A549 treated with dexamethasone at 1 μM for 4 hours (cell line): ENCODE measurements at places on chromosomes 1 and 21. TPM values are rescaled to one million over a fixed set of nuclear protein-coding genes. Genes with fewer than 3 reads are reported as not detected.

Gene SHE
- 0.10 to 0.19 TPM (median 0.17 TPM) in 5 replicates for total RNA-seq

Gene CLCNKA
- 0.04 to 0.07 TPM (median 0.05 TPM) in 4 of 5 replicates, not detected in the other for total RNA-seq

Gene SDF4
- 92.5 to 135 TPM (median 132 TPM) in 5 replicates for total RNA-seq

Gene KCNJ10
- total RNA-seq, result not detected in 5 replicates

Gene AMY1A
- total RNA-seq, result not detected in 5 replicates

Gene FCMR
- 5.0 to 6.0 TPM (median 5.3 TPM) in 5 replicates for total RNA-seq

Gene TP53BP2
- 27.6 to 33.9 TPM (median 32.9 TPM) in 5 replicates for total RNA-seq

Gene GBP4
- total RNA-seq, result 0.01 TPM in 1 of 5 replicates, not detected in the others

Gene WDR64
- not detected in 5 replicates for total RNA-seq

Gene CSTB
- total RNA-seq, result 83.6 to 96.7 TPM (median 86.2 TPM) in 5 replicates

Gene MCL1
- 243 to 346 TPM (median 312 TPM) in 5 replicates for total RNA-seq

Gene CELA3A
- total RNA-seq, result not detected in 5 replicates

Gene CRP
- total RNA-seq, result not detected in 5 replicates

Gene PTGFRN
- total RNA-seq, result 13.8 to 15.7 TPM (median 14.5 TPM) in 5 replicates

Gene OR2L5
- total RNA-seq, result not detected in 5 replicates

Gene LCE2A
- not detected in 5 replicates for total RNA-seq

Gene SLC1A7
- 0.04 TPM in 1 of 5 replicates, not detected in the others for total RNA-seq

Gene OR2T2
- total RNA-seq, result not detected in 5 replicates

Gene S100A14
- 0.21 to 0.50 TPM (median 0.35 TPM) in 5 replicates for total RNA-seq

Gene CLEC20A
- not detected in 5 replicates for total RNA-seq

Gene AGMAT
- total RNA-seq, result 5.2 to 8.2 TPM (median 7.7 TPM) in 5 replicates

Gene NUDC
- 130 to 158 TPM (median 144 TPM) in 5 replicates for total RNA-seq

Gene KCNA3
- not detected in 5 replicates for total RNA-seq

Gene CSMD2
- total RNA-seq, result 0.02 to 0.03 TPM (median 0.02 TPM) in 3 of 5 replicates, not detected in the others

Gene KRTAP13-2
- 0.09 TPM in 1 of 5 replicates, not detected in the others for total RNA-seq

Gene HEATR1
- 20.0 to 32.2 TPM (median 28.5 TPM) in 5 replicates for total RNA-seq

Gene PTGER3
- total RNA-seq, result 0.02 TPM in 1 of 5 replicates, not detected in the others

Gene ZNF593OS
- 0.10 to 0.70 TPM in 2 of 5 replicates, not detected in the others for total RNA-seq

Gene MINDY1
- 2.5 to 3.9 TPM (median 3.3 TPM) in 5 replicates for total RNA-seq

Gene SPRR1A
- total RNA-seq, result not detected in 5 replicates

Gene DIRAS3
- 0.63 to 1.3 TPM (median 1.1 TPM) in 5 replicates for total RNA-seq

Gene HHIPL2
- 9.2 to 12.0 TPM (median 10.2 TPM) in 5 replicates for total RNA-seq

Gene MIXL1
- 0.08 to 0.14 TPM (median 0.09 TPM) in 3 of 5 replicates, not detected in the others for total RNA-seq

Gene OLIG2
- 0.02 TPM in 1 of 5 replicates, not detected in the others for total RNA-seq

Gene SORT1
- 4.4 to 5.4 TPM (median 5.1 TPM) in 5 replicates for total RNA-seq

Gene GGPS1
- 19.4 to 25.4 TPM (median 20.3 TPM) in 5 replicates for total RNA-seq

Gene EPRS1
- total RNA-seq, result 74.4 to 82.4 TPM (median 79.0 TPM) in 5 replicates

Gene SERINC2
- total RNA-seq, result 16.4 to 35.1 TPM (median 31.2 TPM) in 5 replicates

Gene RNASEL
- total RNA-seq, result 1.5 to 2.2 TPM (median 2.1 TPM) in 5 replicates

Gene RNU1-2
- total RNA-seq, result 10.6 TPM in 1 of 5 replicates, not detected in the others

Gene RUNX1
- total RNA-seq, result 5.6 to 11.1 TPM (median 9.1 TPM) in 5 replicates

Gene LAPTM5
- total RNA-seq, result 0.18 to 0.37 TPM (median 0.27 TPM) in 5 replicates

Gene OLFML3
- 3.4 to 4.1 TPM (median 4.1 TPM) in 5 replicates for total RNA-seq

Gene DTL
- 19.5 to 22.4 TPM (median 20.0 TPM) in 5 replicates for total RNA-seq

Gene KRTAP12-2
- total RNA-seq, result not detected in 5 replicates

Gene S100A7A
- not detected in 5 replicates for total RNA-seq

Gene PPIAL4G
- total RNA-seq, result not detected in 5 replicates

Gene VHLL
- not detected in 5 replicates for total RNA-seq

Gene GPR3
- 1.3 to 1.8 TPM (median 1.6 TPM) in 5 replicates for total RNA-seq
